ENCODE measurements at places on chromosomes 1 and 21.

DNA sequence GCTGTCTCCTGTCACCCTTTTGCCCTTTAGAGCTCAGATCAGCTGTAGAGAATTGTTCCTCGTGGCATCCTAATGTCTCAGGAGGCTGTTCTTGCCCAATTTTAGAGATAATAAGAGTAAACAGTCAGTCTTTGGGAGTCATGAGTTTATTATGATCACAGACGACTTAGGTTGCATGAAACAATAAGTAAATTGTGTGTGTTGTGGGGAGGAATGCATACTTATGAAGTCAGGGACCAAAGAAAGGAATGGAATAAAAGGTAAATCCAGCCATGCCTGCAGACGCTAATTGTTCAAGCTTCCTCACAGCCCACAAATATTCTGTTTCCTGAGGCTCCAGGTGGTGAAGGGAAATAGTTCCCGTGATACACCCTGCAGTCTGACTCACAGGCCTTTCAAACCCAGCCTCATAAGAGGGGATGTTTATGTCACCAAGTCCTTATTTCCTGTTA is 897 bp downstream of the EPHX4 start:
- ATAC-seq = no peak

DNA sequence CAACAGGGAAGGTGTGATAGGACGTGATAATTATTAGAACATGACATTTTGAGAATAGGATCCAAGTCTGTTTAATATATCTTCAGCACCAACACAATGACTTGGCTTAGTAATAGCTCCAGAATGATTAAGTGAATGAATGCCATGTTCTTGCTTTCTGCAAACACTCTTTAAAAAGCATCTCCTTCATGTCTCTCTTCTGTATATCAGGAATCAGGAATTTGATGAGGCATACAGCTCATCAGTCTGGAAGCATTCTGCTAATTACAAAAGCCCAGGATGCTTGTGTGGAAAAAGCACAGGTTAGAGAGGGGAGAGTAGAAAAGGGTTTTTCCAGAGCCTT is 113.0 kb upstream of the ZNF648 start:
- no peak for ATAC-seq

DNA sequence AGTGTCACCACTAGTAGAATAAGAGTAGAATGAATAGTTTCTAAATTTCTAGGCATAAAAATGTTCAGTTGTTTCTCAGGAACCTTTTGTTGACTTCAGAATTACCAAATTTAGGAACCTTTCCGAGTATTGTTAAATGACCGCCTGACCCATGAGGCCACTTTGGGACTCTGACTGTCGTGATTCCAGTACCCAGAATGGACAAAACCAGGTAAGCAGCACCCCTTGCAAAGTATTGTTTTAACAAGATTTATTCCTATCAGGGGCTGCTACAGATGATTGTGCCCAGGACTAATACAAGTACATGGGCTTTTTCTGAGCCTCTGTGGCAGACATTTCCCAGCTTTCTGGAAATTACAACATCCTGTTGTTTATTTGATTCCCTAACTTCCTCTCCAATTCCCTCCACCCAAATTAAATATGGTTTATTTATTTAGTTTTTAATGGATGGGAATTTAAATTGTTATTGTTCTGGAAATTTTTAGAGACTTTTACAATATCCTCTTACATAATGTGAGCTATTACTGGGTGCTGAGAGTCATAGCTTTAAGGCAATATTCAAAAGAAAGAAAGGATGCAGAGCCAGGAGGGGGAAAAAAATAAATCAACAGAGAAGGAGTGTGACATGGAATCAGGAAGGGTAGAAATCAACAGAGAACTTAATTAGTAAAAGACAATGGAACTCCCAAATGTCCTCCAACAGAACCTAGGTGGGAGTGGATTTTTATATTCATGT is 37.4 kb upstream of the NTPCR start:
- no peak for ATAC-seq

GRCh38 chr1:119743776-119744597 is 24.7 kb downstream of the HMGCS2 start:
- ATAC-seq = peak; percentile 70

DNA sequence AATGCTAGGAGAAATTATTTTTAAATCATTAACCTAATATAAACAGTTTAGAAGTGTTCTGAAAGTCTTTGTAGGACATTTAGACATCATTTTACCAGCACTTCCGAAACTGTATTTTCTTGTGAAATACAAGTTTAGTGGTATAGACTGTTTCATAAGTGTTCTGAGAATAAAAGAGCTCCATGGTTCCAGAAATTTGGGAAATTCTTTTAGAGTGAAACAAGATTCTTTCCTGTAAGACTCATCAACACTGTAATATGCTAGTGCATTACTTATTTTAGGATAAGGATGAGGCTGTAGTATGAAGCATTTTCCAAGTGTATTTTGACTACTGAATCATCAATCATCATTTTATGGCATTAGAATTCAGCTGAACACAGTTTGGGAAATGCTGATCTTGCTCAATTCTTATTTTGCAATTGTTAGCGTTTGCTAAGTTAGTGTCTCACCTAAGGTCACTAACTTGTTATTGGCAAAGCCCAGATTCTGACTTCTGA is 73.4 kb downstream of the CEP350 start:
- no peak for ATAC-seq

DNA sequence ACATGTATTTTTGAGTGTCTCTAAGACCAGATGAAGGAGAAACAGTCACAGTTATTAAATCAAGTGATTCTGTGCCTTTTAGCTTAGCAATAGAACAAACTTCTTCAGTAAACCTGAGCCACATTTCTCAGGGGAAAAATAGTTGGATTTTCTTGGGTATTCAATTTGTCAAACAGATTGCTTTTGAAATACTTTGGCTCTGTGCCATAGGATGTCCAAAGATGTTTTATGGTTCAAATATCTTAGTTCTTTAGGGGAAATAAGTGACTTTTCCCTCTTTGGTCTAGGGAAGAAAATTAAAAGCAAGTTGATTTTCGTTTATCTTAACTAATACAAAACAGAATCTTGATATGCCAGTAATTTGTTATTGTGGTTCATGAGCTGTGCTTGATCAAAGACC is 125.9 kb downstream of the ATP5PO start:
- ATAC-seq = no peak

Data from esophagus mucosa (tissue), 1 donor.